Amniotic stem cell (primary cell): ENCODE measurements at places on chromosomes 4 and X.

DNA sequence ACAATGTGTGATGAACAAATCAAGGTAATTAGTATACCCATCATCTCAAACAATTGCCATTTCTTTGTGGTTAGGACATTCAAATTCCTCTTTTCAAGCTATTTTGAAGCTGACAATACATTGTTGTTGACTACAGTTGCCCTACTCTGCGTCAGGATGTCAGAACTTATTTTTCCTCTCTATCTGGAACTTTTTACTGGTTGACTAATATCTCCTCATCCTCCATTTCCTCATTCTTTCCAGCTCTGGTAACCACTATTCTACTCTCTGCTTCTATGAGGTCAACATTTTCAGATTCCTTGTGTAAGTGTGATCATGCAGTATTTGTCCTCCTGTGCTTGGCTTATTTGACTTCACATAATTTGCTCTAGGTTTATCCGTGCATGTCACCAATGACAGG, 240.5 kb upstream of the HS3ST1 start:
- no peak for DNase-seq

DNA sequence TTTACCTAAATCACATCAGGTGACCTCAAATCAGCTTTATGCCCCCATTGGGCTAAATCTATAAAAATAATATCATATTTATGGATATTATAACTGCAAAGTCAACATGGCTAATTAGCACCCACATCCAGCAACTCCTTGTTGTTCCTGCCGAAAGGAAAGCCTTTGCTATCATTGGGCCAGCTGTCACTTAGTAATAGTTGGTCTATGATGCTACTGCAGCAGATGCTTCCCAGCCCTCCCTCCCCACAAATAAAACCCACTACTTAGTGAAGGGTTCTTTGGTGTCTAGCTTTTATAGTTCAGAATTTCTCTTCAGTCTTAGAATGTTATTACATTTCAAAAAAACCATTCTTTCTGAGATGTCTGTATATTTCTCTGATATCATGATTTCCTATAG, 116.9 kb upstream of the ENPEP start:
- DNase-seq = no peak

- DNase-seq = no peak
Observed at GRCh38 chrX:87583679-87584078, 66.1 kb downstream of the KLHL4 start.

- DNase-seq = no peak
Observed at GRCh38 chr4:139622901-139623381, 42.7 kb upstream of the MGST2 start.
